ENCODE measurements at places on chromosomes 2 and 18.

DNA sequence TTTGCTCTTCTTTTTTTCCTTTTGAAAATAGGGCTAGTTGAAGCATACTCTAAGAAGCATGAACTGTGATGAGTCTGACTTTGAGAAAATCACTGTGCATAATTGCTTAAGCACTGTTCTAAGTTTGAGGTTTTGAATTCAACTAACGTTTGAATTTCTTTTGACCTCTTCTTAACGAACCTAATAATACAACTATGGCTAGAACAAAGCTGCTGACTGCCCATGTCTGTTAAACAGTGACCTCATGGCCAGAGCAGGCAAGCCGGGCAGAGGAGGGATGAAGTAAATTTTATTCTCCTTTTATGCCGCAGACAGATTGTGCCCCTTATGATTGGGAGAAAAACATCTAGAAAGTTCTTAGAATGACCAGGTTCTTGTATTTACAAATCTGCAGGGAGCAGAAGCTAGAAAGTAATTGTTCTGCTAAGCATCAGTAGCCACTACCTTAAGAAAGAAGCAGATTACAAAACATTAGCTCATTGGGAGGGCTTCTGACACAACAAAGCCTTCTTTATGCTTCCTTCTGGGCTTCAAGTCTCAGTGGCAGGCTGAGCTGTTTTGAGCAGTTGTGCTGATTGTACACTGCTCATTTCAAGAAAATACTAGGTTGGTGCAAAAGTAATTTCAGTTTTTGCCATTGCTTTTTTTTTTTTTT, 97.8 kb upstream of the RASGRP3 start:
- DNase-seq, result no peak

DNA sequence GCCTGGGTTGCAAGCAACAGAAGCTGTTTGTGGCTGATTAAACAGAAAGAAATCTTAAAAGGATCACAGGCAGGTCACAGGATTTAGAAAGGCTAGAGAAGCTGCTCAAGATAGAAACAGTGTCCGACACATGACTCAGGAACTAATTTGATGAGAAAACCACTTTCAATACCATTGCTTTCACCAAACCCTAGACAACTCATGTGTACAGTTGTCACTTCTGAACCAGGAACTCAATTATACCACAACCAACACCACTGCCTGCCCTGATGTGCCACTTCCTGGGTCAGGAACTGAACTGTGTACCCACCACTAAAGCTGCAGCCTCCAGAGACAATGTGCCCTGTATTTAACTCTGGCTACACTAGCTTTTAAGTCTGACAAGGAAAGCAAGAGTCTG, 56.0 kb downstream of the TMEM247 start:
- no peak for DNase-seq

- DNase-seq, result peak; percentile 55
Observed at GRCh38 chr2:101446869-101447268, 28.0 kb downstream of the RFX8 start.

DNA sequence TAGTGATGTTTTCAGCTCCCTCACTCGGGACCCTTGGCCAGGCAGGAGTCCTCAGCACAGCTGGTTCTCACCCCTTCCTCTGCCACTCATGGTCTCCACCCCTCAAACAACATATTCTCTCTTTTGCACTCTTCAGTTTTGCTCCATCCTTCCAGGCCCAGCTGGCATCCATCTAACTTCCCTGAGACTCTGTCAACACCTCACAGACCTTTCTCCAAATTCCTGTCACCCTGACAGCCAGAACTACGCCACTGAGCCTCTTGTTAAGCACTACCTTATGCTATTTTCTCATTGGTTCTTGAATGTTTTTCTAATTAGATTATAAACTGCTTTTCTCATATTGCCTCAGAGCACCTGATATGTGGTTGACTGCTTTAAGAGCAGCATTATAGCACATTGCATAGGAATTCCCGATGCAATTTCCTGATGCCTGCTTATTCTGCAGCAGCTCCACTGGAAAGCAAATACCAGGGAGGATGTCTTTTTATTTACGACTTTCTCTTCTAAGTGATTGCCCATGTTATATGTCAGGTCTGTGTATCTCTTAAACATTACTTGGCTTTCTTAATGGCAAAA, 12.4 kb upstream of the INO80C start:
- DNase-seq, result no peak

DNA sequence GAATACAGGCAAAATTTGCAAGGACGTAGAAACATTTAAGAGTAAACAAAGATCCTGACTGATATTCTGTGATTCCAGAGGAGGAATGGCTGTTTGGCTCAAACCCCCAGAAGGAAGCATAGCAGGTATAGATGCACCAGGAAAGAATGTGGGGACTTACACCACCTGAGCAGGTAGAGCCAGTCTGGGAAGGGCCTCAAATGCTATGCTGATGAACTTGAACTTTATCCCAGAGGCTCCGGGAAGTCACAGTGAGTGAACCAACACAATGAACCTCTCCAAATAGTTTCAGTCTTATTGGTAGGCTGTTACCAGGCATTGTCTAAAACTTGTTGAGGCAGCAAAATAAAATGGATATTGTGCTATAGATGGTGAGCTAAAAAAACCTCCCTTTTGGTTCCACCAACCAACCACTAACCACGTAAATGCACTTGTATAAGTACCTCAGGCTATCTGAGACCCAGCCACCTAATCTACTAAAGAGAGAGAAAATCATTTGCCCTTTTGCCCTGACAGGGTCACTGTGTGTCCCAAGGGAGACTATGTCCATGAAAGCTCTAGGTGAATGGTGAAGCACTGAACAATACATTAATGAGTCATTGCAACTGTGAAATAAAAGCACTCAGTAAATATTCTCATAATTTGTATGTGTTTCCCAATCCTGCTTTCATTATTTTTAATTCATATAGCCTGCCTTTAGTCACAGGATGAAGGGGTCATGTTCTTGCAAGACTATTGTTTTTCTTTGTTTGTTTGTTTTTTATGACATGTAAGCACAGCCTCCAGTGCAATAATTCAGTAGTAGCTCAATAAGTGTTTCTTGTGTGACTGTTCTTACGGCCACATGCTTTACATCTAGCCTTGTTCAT, 911.6 kb downstream of the EPHA4 start:
- DNase-seq, result no peak

- peak; percentile 7 for DNase-seq
Observed at GRCh38 chr2:55743583-55743982, 49.9 kb upstream of the PNPT1 start.

- DNase-seq, result no peak
Observed at GRCh38 chr2:113123726-113124125, 3.7 kb upstream of the IL1RN start.

DNA sequence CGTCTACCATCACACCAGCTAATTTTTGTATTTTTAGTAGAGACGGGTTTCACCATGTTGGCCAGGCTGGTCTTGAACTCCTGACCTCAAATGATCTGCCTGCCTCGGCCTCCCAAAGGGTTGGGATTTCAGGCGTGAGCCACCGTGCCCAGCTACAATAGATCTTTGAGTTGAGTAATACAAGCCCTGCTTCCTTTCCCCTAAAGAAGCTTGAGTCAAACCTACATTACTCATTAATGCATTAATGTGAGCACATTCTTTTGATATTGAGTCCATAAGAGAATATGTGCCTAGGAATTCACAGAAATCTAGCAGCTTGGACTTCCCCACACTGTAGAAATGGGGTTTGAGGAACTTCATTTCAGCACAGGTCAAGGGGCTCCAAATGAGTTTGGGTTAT, 39.6 kb downstream of the PSMG2 start:
- DNase-seq, result peak; percentile 54

GRCh38 chr2:108701806-108702205, 17.5 kb upstream of the RANBP2 start:
- DNase-seq, result no peak

Data from fibroblast of skin of left quadriceps (primary cell).